ENCODE measurements at places on chromosomes 1 and 21. TPM values are rescaled to one million over a fixed set of nuclear protein-coding genes. Genes with fewer than 3 reads are reported as not detected.

The ZNF648 gene
- polyA plus RNA-seq, result 0.07 TPM

The ALG14 gene
- polyA plus RNA-seq, result 12.1 TPM

DNA sequence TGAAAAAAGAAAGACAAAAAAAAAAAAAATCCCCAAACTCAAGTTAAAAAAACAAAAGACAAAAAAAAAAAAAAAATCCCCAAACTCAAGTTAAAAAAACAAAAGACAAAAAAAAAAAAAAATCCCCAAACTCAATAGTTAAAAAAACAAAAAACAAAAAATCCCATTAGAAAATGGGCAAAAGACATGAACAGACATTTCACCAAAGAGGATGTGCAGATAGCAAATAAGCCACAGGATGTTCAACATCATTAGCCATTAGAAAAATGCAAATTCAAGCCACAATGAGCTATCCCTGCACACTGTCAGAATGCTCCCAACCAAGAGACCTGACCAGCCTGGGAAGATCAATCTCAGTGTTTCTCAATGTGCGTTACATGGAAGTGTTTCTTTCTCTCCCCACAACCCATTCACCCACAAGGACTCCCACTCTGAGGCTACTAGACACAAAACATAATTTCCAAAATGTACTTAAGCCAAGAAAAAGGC, 33.9 kb downstream of the MRAP start:
- no peak for DNase-seq

DNA sequence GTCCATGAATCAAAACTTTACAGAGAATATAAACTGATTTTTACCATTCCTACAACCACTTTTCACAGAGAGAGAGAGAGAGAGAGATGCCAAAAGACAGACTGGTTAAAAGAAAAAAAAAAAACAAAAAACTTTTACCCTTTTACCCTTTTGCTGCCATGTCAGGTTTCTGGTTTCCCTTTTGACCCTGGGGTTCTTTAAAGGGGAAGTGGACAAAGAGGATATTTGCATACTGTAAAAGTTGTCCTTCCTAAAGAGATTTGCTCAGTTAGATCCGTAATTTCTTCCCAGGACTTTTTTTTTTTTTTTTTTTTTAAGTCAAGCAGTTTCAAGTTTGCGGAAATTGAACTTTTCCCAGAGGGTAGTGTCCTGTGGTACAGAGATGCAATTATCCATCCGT, 287.8 kb upstream of the RGS18 start:
- no peak for DNase-seq

DNA sequence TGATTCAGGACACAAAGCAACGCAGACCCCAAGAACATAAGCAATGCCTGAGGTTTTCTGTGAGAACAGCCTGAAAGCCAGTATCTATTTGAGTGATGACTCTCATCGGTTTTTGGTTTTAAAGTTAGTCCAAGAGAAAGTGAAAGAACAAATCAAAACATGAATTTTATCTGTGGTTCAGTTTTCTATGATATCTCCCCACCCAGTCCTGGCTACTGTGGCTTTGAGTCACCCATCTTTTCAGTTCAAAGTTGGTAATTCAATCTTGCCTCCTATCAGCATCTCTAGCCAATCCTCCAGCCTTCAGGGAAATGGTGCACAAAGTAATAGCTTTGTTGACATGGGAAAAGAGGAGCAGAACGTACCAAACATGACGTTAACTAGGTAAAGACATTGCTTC, 40.5 kb upstream of the KRTAP19-8 start:
- no peak for DNase-seq

- no peak for DNase-seq
Measured at GRCh38 chr1:97427371-97427770, 493.5 kb downstream of the DPYD start.

DNA sequence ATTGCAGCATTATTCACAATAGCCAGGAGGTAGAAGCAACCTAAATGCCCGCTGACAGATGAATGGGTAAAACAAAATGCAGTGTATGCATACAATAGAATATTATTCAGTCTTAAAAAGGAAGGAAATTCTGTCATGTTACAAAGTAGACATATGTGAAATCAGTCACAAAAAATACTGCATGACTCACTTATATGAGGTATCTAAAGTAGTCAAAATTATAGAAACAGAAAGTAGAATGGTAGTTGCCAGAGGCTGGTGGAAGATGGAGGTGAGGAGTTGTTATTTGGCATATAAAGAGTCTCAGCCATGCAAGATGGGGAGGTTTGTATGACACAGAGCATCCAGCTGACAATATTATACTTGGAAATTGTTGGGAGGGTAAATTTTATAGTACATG, 43.0 kb upstream of the EGLN1 start:
- DNase-seq, result no peak

Data from right lung (tissue), 10 donors.